ENCODE measurements at places on chromosomes 5 and 9.
A peak's percentile ranks its signal among the peaks of the same experiment; 100 is the strongest.

DNA sequence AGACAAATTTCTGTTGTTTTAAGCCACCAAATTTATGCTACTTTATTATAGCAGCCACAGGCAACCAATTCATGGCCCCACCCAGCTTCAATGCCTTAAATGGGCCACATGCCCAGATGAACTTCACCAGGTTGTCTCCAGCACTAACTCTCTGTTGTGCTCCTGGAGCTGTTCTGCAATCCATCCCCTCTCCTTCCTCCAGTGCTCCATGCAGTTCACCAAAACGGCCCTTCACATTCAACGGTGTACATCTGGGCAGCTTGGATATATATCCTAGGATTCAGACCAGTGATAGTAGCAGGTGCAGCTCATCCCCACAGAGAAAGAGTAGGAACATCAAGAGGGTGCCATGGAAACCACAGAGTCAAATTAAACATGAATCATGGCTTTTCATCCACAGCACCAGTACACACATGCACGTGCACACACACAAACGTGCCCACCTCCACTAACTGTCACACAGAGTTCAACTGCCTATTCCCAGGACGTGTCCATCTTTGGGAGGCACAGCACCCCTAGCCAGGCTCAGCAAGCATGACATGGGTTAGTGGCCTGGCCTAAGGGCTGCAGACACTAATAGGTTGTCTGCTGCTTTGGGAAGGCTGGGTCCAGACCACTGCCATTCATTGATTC is 134.5 kb downstream of the MED10 start:
- no peak for DNase-seq

DNA sequence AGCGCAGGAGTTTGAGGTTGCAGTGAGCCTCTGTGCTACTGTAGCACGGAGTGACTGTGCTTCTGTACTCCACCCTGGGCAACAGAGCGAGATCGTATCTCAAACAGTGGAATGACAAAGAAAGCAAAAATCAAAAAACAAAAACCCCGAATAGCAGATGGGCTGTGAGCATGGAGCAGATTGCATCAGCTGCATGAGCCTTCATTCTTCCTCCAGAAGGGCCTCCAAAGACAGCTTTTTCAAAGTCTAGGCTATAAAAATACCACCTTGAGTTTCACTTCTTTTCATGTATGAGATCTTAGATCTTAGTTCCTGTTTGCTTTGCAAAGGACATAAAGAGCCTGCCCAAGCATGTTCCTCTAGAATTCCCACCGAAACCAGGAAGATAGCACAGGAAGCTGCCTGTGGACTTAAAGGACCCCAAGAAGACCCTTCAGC is 15.0 kb upstream of the HSPB3 start:
- DNase-seq: no peak

DNA sequence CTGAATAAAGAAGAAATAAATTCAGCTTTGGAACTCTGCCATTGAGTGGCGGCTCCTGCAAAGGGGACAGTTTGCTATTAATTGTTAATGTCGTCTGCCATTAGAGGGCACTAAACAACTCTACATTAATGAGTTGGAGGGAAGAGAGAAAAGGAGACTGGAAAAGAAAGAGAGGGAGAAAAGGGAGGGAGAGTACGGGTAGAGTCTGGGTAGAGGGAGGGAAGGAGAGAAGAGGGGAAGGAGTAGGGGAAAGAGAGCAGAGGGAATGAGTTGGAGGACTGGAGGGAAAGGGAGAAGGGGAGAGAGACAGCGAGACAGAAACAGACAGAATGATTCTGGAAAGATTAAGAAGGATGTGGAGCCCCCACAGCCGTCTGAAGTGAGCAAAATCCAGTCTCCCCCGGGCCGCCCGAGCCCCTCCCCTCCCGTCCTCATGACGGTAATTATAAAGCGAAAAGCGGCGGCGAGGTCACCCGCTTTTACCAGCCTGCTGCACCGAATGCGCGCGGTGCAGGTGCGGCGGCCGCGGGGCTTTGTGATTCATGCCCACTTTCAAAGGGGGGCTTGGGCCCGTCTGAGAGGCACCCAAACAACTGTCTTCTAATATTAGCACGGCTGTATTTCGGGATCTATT is 1.9 kb upstream of the FST start:
- DNase-seq: peak; percentile 48

DNA sequence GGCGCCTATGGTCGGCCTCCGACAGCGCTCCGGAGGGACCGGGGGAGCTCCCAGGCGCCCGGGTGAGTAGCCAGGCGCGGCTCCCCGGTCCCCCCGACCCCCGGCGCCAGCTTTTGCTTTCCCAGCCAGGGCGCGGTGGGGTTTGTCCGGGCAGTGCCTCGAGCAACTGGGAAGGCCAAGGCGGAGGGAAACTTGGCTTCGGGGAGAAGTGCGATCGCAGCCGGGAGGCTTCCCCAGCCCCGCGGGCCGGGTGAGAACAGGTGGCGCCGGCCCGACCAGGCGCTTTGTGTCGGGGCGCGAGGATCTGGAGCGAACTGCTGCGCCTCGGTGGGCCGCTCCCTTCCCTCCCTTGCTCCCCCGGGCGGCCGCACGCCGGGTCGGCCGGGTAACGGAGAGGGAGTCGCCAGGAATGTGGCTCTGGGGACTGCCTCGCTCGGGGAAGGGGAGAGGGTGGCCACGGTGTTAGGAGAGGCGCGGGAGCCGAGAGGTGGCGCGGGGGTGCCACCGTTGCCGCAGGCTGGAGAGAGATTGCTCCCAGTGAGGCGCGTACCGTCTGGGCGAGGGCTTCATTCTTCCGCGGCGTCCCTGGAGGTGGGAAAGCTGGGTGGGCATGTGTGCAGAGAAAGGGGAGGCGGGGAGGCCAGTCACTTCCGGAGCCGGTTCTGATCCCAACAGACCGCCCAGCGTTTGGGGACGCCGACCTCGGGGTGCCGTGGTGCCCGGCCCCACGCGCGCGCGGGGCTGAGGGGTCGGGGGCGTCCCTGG is 561 bp downstream of the DAPK1 start:
- peak; percentile 57 for DNase-seq

GRCh38 chr9:135090547-135090946 is 3.1 kb downstream of the OLFM1 start:
- no peak for DNase-seq

DNA sequence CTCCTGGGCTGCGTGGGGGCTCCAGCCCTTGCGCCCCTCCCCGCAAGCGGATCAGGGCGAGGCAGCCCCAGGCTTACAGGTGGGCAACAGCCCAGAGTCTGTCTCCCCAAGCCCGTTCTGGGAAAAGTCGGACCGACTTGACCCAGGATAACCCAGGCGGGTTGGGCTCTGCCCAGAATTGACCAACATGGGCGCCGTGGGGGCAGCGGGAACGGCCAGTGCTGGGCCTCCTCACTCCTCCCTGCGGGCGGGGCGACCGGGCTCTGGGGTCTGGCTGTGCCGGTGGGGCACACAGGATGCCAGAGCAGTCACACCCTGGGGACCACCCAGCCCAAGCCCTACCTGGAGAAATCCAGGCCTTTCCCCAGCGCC is 15.3 kb upstream of the SYNPO start:
- no peak for DNase-seq

DNA sequence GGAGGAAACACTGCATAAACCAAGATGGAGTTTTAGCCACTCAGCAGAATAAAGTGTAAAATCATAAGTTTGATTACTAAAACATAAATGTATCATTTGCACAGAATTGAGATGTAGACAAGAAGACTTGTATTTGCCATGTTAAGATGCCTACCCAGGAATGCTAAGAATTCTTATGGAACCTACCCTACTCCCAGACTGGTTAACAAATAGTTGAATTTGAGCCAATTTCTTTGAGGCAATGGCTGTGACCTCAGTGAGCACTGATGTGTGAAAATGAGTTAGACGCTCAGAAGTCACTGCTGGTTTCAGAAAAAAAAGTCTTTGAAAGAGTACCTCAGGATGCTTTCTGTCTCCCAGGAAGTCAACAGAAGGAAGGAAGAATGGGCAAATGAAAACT is 95.6 kb downstream of the ESM1 start:
- no peak for DNase-seq
